ENCODE measurements at places on chromosomes 7 and 10.
A peak's percentile ranks its signal among the peaks of the same experiment; 100 is the strongest.

- no peaks in the 10 kb centered on the region for H3K36me3 ChIP-seq
- no peak for DNase-seq
- no peaks in the 10 kb centered on the region for H3K4me1 ChIP-seq
- no peak overlapping the region for H3K27ac ChIP-seq
- H3K27me3 ChIP-seq: no peaks in the 10 kb centered on the region
These were observed 110.1 kb downstream of the JMJD1C start for GRCh38 chr10:63355682-63356081.

DNA sequence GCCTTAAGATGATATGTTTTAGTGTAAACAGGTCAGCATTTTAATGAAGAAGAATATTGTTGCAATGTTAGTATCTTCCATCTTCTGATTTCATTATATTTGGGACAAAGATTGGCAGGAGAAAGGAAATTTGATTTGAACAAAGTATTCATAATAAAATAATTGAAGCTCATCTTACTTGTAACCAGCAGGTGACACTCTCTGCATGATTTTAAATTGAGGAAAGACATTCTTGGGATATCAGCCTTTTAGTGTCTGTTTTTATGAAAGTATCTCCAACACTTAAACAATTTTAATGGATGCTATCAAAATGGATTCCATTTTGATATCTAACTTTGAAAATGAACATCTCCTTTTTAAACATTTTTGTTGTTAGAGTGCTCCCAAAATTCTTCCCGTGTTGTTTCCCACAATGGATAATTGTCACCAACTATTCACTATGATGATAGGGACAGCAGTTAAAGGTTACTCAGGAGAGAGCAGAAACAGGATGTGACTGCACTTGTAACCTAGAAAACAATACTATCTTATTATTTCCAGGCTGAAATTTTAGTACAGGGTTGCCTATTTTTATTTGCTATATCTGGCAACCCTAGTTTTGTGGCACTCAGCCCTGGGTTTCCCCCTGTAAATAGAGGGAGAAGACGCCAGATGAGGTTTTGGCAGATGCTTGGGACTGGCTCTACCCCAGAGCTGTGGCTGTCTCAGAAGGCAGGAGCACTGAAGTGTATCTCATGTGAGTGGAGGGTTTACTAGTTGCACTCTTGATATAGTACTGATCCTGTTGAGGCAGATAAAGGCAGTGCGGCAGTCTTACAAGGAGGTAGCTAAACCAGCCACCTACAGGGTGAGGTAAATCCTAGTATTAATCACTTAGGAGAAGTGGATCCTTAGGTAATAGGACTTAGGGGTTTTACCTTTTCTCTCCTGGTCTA lies 31.0 kb upstream of the ABCB4 start:
- DNase-seq: no peak
- H3K36me3 ChIP-seq: peaks cover 69% of the 10 kb centered on the region
- H3K4me3 ChIP-seq: no peak overlapping the region
- H3K27me3 ChIP-seq: no peaks in the 10 kb centered on the region

GRCh38 chr7:134329614-134330346 lies 13.1 kb upstream of the SLC35B4 start:
- no peak overlapping the region for H3K27ac ChIP-seq
- no peaks in the 10 kb centered on the region for H3K36me3 ChIP-seq
- H3K4me3 ChIP-seq: no peak overlapping the region
- H3K4me1 ChIP-seq: no peaks in the 10 kb centered on the region
- DNase-seq: no peak

DNA sequence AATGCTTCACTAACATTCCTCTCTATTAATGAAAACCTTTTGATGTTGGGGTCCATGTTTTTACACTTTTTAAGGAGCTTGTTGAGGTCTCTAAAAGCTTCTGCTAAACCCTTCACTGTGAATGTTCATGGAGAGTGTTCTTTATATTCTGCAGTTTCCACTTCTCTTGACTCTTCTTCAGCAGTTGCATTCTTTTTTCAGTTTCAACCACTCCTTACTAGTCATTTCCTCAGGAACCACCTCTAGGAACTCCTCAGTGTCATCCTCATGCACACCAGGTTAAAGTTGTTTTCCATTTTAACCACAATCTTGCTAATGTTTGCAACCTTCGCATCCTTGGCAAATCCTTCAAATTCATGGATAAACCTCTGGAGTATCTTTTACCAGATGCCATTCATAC lies 821.6 kb downstream of the ANKRD7 start:
- no peak overlapping the region for H3K27ac ChIP-seq
- no peak overlapping the region for H3K4me3 ChIP-seq
- H3K27me3 ChIP-seq: no peaks in the 10 kb centered on the region
- no peaks in the 10 kb centered on the region for H3K4me1 ChIP-seq
- no peak for DNase-seq

- no peak overlapping the region for H3K27ac ChIP-seq
- H3K27me3 ChIP-seq: no peaks in the 10 kb centered on the region
- DNase-seq: no peak
- H3K4me3 ChIP-seq: no peak overlapping the region
- peaks cover 2% of the 10 kb centered on the region for H3K36me3 ChIP-seq
These were observed 70.6 kb downstream of the MALRD1 start for GRCh38 chr10:19119191-19119590.

DNA sequence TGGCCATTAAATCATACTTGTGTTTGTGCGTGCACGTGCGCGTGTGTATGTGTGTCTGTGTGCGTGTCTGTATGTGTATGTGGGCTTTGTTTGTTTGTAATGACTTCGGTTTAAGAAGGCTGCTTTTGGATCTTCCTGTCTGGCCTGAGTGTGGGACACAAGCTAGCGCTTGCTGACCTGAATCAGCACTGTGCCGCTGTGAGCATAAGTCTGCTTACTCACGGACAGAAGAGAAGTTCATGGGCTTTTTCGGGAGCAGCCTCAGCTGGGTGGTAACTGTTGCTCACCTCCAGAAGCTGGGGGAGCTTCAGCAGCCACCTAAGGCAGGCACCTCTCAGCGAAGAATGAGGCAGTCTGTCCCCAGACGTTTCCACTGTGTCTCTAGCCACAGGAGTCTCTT lies 56.1 kb upstream of the TRUB1 start:
- no peaks in the 10 kb centered on the region for H3K4me1 ChIP-seq
- no peak for DNase-seq
- no peaks in the 10 kb centered on the region for H3K36me3 ChIP-seq
- H3K4me3 ChIP-seq: no peak overlapping the region
- H3K27me3 ChIP-seq: no peaks in the 10 kb centered on the region
- H3K27ac ChIP-seq: no peak overlapping the region

DNA sequence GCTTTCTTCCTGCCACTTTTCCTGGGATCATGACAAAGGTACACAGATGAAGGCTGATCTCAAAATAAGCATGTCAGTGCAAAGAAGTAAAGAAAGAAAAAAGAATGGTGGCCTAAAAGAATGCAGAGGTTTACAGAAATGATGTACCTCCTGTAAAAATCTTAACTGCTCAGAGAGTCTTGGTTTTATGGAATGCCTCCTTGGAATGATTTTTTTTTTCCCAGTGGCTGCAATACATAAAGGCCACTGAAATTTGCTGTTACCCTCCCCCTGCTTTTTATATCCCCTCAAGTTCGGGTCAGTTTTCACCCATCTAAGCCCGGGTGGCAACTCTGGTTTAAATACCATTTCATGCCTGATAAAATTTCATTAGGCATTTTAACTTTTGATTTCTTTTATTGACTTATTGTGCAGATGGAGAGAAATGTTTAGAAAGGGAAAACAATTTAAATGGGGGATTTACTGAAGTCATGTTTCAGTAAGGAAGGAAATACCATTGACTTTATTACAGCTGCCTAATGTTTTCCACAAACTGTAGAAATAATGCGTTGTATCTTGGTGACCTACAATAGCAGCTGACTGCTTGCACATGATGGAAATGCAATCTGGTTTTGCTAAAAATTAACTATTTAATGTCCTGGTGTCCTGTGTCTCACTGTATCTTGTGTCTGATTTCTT lies 102.5 kb downstream of the SAMD9 start:
- no peaks in the 10 kb centered on the region for H3K4me1 ChIP-seq
- no peak overlapping the region for H3K4me3 ChIP-seq
- no peaks in the 10 kb centered on the region for H3K36me3 ChIP-seq
- no peak for DNase-seq
- H3K27ac ChIP-seq: no peak overlapping the region

- H3K4me3 ChIP-seq: no peak overlapping the region
- no peaks in the 10 kb centered on the region for H3K4me1 ChIP-seq
- DNase-seq: peak; percentile 52
- no peaks in the 10 kb centered on the region for H3K36me3 ChIP-seq
- no peaks in the 10 kb centered on the region for H3K27me3 ChIP-seq
These were observed 250.9 kb downstream of the PTEN start for GRCh38 chr10:88114368-88114767.

DNA sequence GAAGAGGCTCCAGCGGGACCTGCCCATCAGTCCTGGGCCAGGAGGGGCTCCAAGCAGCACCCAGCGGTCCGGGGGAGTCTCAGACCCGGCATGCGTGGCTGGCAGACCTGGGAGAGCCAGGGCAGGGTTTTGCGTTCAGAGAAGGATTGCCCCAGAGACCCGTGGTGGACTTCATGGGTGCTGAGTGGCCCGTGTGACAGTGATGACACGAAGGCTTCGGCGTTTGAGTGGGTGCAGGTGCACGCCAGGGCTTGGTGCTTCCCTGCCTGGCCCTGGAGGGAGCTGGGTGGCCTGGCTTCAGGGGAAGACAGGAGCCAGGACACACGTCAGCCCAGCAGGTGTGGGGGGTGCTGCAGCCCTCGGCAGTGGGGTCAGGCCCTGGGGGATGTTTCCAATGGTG lies 13.9 kb downstream of the ORAI2 start:
- DNase-seq: no peak
- H3K27ac ChIP-seq: no peak overlapping the region
- H3K27me3 ChIP-seq: no peaks in the 10 kb centered on the region
- H3K4me3 ChIP-seq: no peak overlapping the region
- no peaks in the 10 kb centered on the region for H3K36me3 ChIP-seq

GRCh38 chr10:60358282-60358681 lies 31.4 kb downstream of the ANK3 start:
- no peaks in the 10 kb centered on the region for H3K27me3 ChIP-seq
- no peak overlapping the region for H3K4me3 ChIP-seq
- DNase-seq: no peak
- H3K27ac ChIP-seq: no peak overlapping the region
- no peaks in the 10 kb centered on the region for H3K36me3 ChIP-seq

DNA sequence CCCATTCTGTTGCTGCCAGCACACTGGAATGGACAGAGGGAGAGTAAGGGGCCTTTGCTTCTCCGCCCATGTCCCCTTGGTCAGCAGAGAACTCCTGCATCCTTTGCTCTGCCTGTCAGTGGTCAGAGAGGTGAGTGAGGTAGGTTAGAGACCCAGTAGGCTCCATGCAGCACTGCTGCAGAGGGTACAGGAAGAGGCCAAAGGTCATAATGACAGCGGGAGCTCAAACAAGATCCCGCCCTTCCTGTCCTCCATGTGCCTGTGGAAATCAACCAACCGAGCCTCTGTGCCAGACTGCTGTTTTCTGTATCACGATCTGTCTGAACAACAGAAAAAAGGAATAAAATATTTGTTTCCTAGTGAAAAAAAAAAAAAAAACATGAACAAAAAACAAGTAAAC lies 81.4 kb downstream of the ZNF33B start:
- no peak for DNase-seq
- peaks cover under 1% of the 10 kb centered on the region for H3K4me1 ChIP-seq
- H3K4me3 ChIP-seq: no peak overlapping the region

- H3K4me3 ChIP-seq: no peak overlapping the region
- H3K27me3 ChIP-seq: no peaks in the 10 kb centered on the region
- H3K4me1 ChIP-seq: no peaks in the 10 kb centered on the region
- H3K27ac ChIP-seq: no peak overlapping the region
- no peak for DNase-seq
These were observed 104.3 kb downstream of the KCNMA1 start for GRCh38 chr10:77533146-77533886.

DNA sequence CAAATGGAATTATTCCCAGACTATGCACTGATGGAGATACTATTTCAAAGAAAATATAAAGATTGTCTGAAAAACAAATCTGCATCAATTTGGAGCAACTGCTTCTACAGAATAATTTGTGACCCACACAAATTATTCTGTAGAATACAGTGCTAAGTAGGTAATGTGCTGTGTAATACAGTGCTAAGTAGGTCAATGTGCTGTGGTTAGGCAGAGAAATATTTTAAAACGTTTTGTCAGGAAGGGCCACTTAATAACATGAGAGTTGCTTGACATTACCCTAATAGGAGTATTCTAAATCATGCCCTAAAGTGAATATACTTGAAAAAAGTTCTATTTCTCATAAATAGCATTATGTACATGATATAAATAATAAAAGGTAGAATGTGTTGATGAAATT lies 116.5 kb upstream of the KCND2 start:
- H3K36me3 ChIP-seq: no peaks in the 10 kb centered on the region
- no peaks in the 10 kb centered on the region for H3K4me1 ChIP-seq
- H3K4me3 ChIP-seq: no peak overlapping the region
- no peak overlapping the region for H3K27ac ChIP-seq

DNA sequence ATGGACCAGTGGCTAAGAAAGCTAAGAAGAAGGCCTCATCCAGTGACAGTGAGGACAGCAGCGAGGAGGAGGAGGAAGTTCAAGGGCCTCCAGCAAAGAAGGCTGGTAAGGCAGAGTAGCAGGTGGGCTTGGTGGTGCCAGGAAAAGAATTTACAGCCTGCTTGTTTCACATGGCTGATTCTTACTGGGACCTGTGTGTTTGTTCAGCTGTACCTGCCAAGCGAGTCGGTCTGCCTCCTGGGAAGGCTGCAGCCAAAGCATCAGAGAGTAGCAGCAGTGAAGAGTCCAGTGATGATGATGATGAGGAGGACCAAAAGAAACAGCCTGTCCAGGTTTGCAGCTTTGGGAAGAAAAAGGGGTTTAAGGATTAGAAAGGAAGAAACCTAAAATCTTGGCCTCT lies 5.0 kb downstream of the NOLC1 start:
- DNase-seq: no peak
- no peaks in the 10 kb centered on the region for H3K27me3 ChIP-seq
- no peak overlapping the region for H3K4me3 ChIP-seq
- H3K4me1 ChIP-seq: no peaks in the 10 kb centered on the region
- peaks cover 55% of the 10 kb centered on the region for H3K36me3 ChIP-seq

DNA sequence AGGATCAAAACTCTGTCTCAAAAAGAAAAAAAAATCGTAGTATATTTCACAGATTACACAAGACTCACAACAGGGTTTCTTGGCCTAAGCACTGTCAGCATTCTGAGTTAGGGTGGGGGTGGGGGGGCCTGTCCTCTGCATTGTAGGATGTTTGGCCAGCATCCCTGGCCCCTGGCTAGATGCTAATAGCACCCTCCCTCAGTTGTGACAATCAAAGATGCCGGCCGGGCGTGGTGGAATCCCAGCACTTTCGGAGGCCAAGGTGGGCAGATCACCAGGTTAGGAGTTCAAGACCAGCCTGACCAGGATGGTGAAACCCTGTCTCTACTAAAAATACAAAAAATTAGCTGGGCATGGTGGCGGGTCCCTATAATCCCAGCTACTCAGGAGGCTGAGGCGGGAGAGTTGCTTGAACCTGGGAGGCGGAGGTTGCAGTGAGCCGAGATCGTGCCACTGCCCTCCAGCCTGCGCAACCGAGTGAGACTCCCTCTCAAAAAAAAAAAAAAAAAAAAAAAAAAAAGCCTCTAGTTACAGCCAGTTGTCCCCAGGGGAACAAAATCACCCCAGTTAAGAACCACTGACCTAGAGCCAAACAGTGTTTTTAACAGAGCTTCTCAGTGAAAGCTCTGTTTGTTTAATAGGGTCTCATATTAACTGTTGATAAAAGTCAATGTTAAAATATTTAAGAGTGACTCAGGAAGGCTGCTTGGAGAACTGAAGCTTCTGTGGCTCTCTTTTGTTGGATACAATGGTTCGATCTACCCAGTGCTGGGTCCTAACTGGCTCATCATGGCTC lies 161.0 kb upstream of the FAM171A1 start:
- no peaks in the 10 kb centered on the region for H3K27me3 ChIP-seq
- H3K36me3 ChIP-seq: no peaks in the 10 kb centered on the region
- no peak overlapping the region for H3K4me3 ChIP-seq
